HepG2 (cell line): ENCODE measurements at places on chromosomes 1 and 21. TPM values are rescaled to one million over a fixed set of nuclear protein-coding genes. Genes with fewer than 3 reads are reported as not detected.

Gene GPR25
- polyA plus RNA-seq, result not detected in 2 replicates

Gene CA6
- not detected in 2 replicates for polyA plus RNA-seq

Gene MNDA
- polyA plus RNA-seq, result not detected in 2 replicates

Gene KCNH1
- polyA plus RNA-seq, result not detected in 2 replicates

Gene AADACL3
- polyA plus RNA-seq, result 0.01 TPM in 1 of 2 replicates, not detected in the other

DNA sequence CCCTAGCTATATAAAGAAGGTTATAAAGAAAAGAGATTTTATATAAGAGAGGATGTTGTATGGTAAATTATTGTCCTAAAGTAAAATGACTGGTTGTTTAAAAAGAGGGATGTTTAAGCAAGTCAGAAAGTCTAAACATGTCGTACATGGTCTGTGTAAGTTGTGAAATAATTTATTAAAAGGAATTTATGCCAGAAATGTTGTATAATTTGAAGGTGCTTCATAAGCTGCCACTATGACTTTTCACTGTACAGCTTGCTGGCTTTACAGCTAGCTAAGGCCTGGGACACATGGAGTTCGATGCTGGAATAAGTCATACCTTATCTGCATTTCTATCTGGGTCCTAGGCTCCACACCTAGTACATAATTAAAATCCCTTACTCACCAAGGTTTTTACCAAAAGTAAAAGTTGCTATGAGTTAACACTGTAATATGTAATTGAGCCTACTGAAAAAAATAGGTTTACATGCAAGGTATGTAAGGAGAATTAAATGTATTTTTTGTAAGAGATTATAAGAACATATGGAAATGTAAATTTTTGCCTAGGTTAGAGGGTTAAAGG lies 59.0 kb upstream of the EDEM3 start:
- DNase-seq, result no peak

GRCh38 chr1:180528868-180529470 lies 26.6 kb upstream of the ACBD6 start:
- no peak for DNase-seq

DNA sequence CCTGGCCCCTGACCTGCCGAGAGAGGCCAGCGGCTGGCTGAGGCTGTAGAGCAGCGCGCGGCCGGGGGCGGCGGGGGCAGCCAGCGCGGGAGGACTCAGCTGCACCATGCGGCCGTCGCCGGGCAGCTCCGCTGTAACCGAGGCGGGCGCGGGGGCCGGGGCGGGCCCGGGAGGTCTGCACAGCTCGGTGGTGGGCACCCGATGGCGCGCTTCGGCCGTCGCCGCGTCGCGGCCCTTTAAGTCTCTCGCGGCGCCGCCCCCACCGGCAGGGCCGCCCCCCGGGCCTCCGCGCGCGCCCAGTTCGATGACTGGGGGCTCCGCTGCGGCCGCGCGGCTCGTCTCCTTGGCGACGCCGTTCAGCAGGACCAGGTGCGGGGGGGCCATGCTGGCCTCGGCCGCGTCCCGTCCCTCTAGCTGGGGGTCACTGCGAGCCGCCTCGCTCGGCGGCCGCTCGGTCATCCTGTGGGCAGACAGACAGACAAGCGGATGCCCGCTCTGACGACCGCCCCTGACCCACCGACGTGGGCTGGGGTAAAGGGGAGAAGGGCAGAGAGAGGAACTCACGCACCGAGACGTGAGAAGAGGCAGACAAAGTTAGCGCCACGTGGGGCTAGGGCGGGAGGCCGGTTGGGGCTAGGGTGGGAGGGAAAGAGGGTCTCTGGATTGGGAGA lies 6.5 kb downstream of the TAL1 start:
- no peak for DNase-seq

DNA sequence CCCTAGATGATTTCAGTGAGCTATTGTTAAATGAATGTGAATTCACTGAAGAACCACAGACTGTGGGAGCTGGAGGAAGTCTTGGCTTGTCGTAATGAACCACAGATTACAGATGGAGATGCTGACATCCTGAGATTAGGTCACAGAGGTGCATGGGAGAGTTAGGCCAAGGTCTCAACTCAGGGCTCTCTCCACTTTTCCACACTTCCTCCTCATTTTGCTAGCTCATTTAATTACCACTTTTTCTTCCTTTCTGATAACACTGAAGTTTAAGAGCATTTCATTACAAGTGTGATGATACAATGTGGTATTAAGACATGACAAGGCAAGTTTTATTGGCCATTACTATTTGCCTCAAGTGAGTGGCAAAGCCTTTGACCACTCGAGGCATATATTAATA lies 30.8 kb downstream of the ST6GALNAC3 start:
- DNase-seq, result no peak

- DNase-seq, result no peak
Measured at GRCh38 chr1:199948587-199949280, 78.8 kb upstream of the NR5A2 start.
